ENCODE measurements at places on chromosomes 1 and 21.
A peak's percentile ranks its signal among the peaks of the same experiment; 100 is the strongest.

GRCh38 chr1:203239526-203240305 is 10.2 kb upstream of the CHIT1 start:
- H3K36me3 ChIP-seq, result no peaks in the 10 kb centered on the region
- no peaks in the 10 kb centered on the region for H3K27me3 ChIP-seq
- H3K4me3 ChIP-seq, result no peak overlapping the region
- no peak for DNase-seq
- no peaks in the 10 kb centered on the region for H3K4me1 ChIP-seq

- H3K4me1 ChIP-seq, result peaks cover 43% of the 10 kb centered on the region
- no peak overlapping the region for H3K27ac ChIP-seq
- H3K36me3 ChIP-seq, result no peaks in the 10 kb centered on the region
- H3K4me3 ChIP-seq, result no peak overlapping the region
These were observed 106.7 kb upstream of the SOD1 start for GRCh38 chr21:31552826-31553225.

- DNase-seq, result no peak
- peaks cover 89% of the 10 kb centered on the region for H3K4me1 ChIP-seq
- peak overlapping the region; percentile 49 for H3K4me3 ChIP-seq
These were observed 10.9 kb downstream of the SMAP2 start for GRCh38 chr1:40384413-40384762.

DNA sequence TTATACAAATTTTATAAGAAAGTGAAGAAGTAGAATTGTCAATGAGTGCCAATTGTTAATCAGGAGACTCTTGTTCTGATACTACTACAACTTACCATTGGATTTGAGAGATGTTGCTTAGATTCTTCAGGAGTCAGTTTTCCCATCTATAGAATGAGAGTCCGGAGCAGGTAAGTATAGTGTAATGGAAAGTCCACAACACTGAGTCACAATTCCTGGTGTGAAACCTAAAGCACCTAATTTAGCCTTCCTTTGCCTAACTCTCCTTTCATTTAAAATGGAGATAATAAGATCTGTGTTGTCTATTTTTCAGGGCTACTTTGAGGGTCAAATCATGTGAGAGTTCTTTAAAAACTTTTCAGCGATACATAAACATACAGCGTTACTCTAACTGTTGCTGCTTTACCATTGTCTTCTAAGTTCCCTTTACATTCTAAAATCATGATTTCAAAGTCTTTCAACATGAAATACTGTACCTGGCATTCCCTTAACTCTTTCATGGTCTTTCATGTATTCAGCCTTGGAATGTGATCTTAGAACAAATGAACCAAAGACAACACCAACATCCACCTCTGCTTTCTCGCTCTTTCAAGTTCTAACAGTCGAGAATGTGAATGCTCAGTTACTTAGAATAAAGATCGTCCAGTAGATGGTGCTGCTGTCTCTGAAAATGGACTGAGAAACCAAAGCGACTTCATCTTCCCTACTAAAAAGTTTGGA is 90.9 kb downstream of the SLC30A10 start:
- H3K36me3 ChIP-seq, result no peaks in the 10 kb centered on the region
- DNase-seq, result no peak
- H3K4me3 ChIP-seq, result no peak overlapping the region
- H3K27me3 ChIP-seq, result no peaks in the 10 kb centered on the region
- H3K27ac ChIP-seq, result no peak overlapping the region

DNA sequence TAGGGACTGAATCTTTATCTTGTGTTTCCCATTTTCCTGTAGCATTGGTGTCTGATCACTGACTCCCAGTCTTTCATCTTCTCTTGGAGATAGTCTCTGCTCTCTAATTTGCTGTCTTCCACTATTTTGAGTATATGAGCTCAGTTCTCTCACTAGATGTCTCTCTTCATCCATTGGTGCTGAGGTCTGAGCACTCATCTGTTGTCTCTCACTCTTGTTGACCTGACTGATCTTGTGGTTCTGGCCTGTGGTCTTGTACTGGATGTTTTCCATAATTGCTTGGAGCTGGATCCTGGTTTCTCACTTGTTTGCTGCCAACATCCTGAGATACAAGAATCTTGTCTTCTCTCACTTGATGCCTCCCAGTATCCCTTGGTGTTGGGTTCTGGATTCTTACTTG is 25.1 kb upstream of the S100A11 start:
- no peak overlapping the region for H3K4me3 ChIP-seq
- peaks cover 2% of the 10 kb centered on the region for H3K27me3 ChIP-seq
- H3K27ac ChIP-seq, result no peak overlapping the region

- H3K36me3 ChIP-seq, result no peaks in the 10 kb centered on the region
- H3K4me3 ChIP-seq, result peak overlapping the region; percentile 40
- DNase-seq, result no peak
These were observed 12.6 kb upstream of the RCSD1 start for GRCh38 chr1:167617153-167618147.

DNA sequence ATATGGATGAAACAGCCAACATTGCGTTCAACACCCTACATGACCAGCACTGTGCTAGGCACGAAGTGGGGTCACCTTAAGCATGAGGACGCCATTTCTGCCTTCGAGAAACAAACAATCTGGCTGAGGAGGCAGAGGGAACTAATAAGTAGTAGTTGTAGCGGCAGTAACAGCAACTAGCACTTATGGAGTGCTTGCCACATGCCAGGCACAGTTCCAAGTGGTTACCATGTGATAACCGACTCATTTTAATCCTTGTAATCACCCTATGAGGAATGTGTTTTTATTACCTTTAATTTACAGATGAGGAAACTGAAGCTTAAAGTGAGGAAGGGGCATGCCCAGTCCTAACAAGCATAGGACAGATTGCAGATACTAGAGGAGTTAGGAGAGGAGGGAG is 33.7 kb downstream of the KCND3 start:
- DNase-seq, result no peak
- no peaks in the 10 kb centered on the region for H3K4me1 ChIP-seq
- H3K27ac ChIP-seq, result no peak overlapping the region
- no peaks in the 10 kb centered on the region for H3K27me3 ChIP-seq
- H3K4me3 ChIP-seq, result no peak overlapping the region

- no peak for DNase-seq
- H3K36me3 ChIP-seq, result no peaks in the 10 kb centered on the region
- no peaks in the 10 kb centered on the region for H3K4me1 ChIP-seq
- no peak overlapping the region for H3K4me3 ChIP-seq
- no peak overlapping the region for H3K27ac ChIP-seq
These were observed 60.5 kb upstream of the PRMT6 start for GRCh38 chr1:106995970-106996369.

DNA sequence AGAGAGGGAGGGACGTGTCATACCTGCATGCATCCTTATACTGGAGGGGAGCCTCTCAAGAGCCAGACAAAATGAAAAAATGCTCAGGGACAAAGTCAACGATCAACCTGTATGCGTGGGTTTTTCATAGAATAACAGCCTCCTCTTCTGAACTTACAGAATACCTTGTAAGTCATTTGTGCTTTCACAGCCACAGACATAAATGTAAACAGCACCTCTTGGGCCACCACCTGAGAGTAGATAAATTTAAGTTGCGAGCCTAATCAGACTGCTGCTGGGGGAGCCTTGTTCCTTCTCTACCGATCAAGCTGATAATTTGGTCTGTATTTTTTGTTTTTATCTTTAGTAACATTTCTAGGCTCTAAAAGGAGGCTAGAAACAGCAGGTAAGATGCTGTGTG is 223.1 kb downstream of the KIF26B start:
- H3K36me3 ChIP-seq, result no peaks in the 10 kb centered on the region
- H3K27me3 ChIP-seq, result no peaks in the 10 kb centered on the region
- H3K27ac ChIP-seq, result no peak overlapping the region
- H3K4me1 ChIP-seq, result peaks cover 31% of the 10 kb centered on the region
- DNase-seq, result peak; percentile 32

DNA sequence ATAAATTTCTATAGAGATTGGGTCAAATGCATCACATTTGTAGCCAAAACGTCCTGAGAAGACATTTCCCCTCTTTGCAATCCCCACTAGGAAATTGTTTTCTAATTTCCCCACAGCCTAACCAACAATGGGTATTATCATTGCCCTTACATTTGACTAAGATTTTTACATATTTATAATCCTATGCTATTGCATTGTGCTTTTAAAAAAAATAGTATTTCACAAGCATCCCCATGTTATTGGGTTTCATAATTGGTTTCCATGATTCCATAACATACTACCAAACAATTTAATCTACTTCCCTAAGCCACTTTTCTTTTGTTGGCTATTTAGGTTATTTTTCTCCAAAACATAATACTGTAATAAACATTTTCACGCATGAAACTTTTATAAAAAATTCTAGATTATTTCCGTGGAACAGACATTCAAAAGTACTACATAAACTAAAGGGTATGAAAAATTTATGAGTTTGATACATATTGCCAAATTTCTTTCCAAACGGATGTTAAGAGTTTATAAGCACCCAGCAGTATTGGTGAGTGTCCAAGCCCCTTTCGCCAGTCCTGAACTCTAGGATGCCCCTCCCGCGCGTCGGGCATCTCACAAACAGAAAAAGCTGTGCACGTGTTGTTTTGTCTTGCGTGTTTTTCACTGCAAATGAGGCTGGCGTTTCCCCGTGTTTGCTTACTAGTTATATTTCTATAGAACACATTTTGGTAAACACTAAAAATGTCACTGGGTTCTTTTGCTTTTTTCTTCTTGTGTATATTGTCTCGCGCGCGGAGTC is 2.0 kb upstream of the LHX4 start:
- H3K27ac ChIP-seq, result no peak overlapping the region
- peaks cover 21% of the 10 kb centered on the region for H3K4me1 ChIP-seq
- no peaks in the 10 kb centered on the region for H3K36me3 ChIP-seq
- H3K4me3 ChIP-seq, result no peak overlapping the region
- no peak for DNase-seq

DNA sequence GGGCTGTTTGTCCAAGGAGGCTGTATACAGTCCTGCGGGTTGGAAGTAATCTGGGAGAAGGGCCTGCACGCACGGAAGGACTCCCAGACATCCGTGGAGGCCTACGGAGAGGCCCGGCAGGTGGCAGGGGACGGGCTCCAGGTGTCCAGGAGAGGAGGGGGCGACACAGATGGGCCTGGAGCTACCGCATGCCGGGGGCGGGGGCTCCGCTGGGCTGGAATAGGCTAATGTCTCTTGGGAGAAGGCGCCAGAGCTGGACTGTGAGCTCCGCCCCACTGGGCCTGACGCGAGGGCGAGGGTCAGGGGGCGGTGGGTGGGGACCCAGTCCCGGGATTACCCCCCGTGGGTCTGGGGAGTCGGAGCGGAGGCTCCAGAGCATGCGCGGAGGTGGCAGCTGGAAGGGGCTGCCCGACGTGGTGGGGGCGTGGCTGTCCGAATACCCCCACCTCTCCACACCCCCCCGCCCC is 659 bp downstream of the AGO1 start:
- H3K4me1 ChIP-seq, result peaks cover 17% of the 10 kb centered on the region
- H3K27ac ChIP-seq, result peak overlapping the region; percentile 32
- peak; percentile 42 for DNase-seq
- peaks cover 3% of the 10 kb centered on the region for H3K36me3 ChIP-seq

DNA sequence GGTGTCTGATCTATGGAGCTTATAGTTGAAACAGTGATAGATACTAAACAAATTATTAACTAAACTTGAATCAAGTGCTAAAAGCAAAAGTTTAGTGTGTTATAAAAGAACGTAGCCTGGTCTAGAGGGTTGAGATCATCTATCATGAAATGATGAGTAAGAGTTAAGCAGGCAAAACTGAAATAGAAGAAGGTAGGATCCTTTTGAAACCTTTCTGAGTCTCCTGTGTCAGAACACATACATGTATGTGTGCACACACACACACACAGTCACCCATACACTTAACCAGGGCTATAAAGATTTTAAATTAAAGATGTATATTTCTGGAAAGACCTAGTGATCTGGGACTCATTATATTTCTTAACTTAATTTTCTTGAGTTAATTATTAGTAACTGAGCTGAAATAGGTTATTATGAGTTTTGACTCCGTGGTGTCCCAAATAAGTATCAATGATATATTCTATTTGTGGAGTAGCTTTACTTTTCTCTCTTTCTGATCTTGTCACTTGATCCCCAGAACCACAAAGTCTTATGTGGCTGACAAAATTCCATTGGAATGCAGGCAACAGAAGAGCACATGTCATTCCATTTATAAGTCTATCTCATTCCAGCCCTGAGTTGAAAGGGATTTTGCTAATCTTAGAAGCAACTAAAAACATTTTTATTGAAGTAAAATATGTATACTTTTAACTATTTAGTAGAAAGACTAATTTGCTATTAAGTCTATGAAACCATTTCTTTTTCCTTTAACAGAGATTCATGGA is 70.7 kb downstream of the PRRX1 start:
- no peaks in the 10 kb centered on the region for H3K27me3 ChIP-seq
- H3K27ac ChIP-seq, result no peak overlapping the region
- H3K4me3 ChIP-seq, result no peak overlapping the region
- no peaks in the 10 kb centered on the region for H3K4me1 ChIP-seq

DNA sequence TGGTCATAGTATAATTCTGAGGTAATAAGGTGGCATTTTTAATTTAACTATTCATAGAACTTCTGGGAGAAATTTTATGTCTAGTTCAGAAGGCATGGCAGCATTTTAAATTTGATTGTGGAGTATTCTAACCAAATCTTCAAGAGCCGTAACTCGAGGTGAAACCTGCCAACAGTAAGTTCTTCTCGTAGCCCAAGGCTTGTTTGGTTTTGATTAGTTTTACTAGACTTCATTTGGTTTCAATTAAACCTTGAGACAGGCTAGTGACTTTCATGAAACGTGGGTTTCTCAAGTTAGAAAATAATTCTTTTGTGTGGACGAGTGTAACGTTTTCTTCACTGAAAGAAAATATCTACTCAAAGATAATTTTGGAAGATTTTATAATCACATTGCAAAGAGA is 395.5 kb downstream of the USP25 start:
- DNase-seq, result no peak
- H3K4me3 ChIP-seq, result no peak overlapping the region
- H3K36me3 ChIP-seq, result no peaks in the 10 kb centered on the region
- no peaks in the 10 kb centered on the region for H3K27me3 ChIP-seq
- no peak overlapping the region for H3K27ac ChIP-seq

GRCh38 chr1:108096089-108096488 is 104.1 kb downstream of the SLC25A24 start:
- no peaks in the 10 kb centered on the region for H3K27me3 ChIP-seq
- H3K27ac ChIP-seq, result no peak overlapping the region
- DNase-seq, result no peak
- H3K4me1 ChIP-seq, result no peaks in the 10 kb centered on the region

Data from thymus (tissue), 14 donors.